ENCODE measurements at places on chromosomes 5 and 9. TPM values are rescaled to one million over a fixed set of nuclear protein-coding genes. Genes with fewer than 3 reads are reported as not detected.

The C9orf40 gene
- polyA plus RNA-seq = 6.1 TPM

The SLC26A2 gene
- polyA plus RNA-seq = 20.7 TPM

The OR1J4 gene
- not detected for polyA plus RNA-seq

The TRIM14 gene
- 5.8 TPM for polyA plus RNA-seq

The SELENOP gene
- 468 TPM for polyA plus RNA-seq

The JAKMIP2 gene
- 3.9 TPM for polyA plus RNA-seq

The CDH10 gene
- polyA plus RNA-seq = 8.9 TPM
